Activated naive CD8-positive, alpha-beta T cell treated with anti-CD3 and anti-CD28 coated beads, Interleukin-2, amount 50 U/mL, for 16 hours (primary cell): ENCODE measurements at places on chromosomes 11 and 22.

GRCh38 chr11:22779850-22780249, 49.8 kb downstream of the SVIP start:
- no peak for DNase-seq

DNA sequence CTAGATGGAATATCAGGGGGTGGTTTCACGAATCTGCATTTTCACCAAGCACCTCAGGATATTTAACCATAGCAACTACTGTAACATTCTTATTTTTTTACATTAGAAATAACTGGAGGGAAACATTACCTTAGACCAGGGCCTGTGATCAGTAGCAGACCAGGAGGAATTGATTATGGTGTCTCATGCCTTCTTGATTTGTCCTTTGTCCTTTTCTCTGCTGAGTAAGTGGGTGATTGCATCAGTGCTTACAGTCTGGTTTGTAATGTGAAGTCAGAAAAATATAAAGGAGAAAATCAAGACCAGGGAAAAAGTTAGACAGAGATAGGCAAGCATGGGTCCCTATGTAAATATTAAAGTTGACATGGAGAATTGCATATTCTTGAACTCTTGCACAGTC, 703.3 kb downstream of the NELL1 start:
- DNase-seq: no peak

DNA sequence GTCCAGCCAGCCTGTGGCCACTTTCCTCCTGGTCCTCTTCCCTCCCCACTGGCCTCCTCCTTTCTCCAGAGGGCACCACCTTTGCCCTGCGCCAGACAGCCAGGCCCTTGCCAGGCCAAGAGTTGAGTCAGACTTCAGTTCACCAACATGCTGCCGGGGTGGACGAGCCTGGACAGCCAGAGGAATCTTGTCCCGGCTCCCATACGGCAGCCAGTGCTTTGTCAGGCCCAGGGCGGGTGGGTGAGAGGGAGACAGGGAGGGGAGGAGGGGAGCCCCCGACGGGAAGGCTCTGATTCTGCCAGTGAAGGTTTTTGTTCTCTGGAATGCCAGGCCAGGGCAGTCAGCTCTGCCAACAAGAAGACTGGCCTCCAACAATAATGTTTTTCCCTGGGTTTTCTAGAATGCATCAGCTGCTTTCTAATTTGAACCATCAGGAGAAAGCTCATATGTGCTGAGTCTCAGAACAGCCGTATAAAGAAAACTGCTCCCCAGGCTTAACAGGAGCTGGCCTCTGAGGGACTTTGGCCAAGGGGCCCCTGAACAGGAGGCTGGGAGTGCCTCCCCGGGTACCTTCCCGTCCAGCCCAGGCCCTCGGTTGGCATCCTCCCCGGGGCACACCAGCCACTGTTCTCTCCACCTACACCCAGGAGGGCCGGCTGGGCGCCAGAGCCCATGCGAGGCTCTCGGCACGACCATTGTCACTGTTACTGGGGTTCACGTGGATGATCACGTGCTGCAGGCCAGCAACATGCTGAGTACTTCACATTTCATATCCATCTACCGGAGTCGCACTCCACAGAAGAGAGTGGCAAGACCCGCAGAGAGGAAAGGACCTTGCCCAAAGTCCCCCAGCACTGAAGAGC, 28.6 kb downstream of the LIF start:
- DNase-seq: no peak

GRCh38 chr11:57547854-57548377, 10.5 kb downstream of the SMTNL1 start:
- no peak for DNase-seq

GRCh38 chr11:17972987-17973386, 39.9 kb downstream of the SERGEF start:
- no peak for DNase-seq

- DNase-seq: no peak
Observed at GRCh38 chr22:40534379-40535188, 101.9 kb downstream of the MRTFA start.

GRCh38 chr11:60988658-60989057, 17.2 kb downstream of the CD6 start:
- no peak for DNase-seq
